ENCODE measurements at places on chromosomes 1 and 21. TPM values are rescaled to one million over a fixed set of nuclear protein-coding genes. Genes with fewer than 3 reads are reported as not detected.

- no peak for DNase-seq
- H3K4me1 ChIP-seq, result peaks cover 23% of the 10 kb centered on the region
- H3K4me3 ChIP-seq, result no peak overlapping the region
Observed at GRCh38 chr1:224201383-224201782, 18.3 kb downstream of the DEGS1 start.

The GIPC2 gene
- total RNA-seq, result 46.9 TPM

GRCh38 chr1:194466706-194467105, 1280.3 kb upstream of the B3GALT2 start:
- H3K4me1 ChIP-seq, result no peaks in the 10 kb centered on the region
- no peaks in the 10 kb centered on the region for H3K36me3 ChIP-seq
- DNase-seq, result no peak
- no peak overlapping the region for H3K27ac ChIP-seq

DNA sequence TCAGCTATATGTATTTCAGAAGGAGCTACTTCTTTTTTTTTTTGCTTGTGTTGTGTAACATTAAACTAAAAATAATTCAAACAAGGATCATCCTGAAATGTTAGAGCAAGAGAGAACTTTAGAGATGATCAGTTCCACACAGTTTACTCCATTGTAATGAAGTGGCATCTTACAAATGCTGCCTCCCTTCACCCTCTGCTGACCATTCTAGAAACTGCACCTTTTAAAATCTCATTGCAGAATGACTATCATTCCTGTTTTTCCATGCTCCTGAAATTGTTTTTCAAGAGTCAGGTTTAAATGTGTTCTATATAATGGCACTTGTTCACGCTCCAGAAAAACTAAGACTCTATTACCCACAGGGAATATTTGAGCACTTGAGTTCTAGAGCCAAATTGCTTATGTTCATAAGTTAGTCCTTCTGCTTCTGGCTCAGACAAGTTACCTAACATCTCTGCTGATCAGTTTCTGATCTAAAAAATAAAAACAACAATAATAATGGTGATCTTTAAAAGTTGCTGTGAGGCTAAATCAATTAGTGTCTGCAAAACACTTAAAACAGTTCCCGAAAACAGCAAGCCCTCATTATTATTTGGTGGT, 21.5 kb upstream of the SLC44A5 start:
- no peak for DNase-seq
- H3K27me3 ChIP-seq, result no peaks in the 10 kb centered on the region
- no peak overlapping the region for H3K4me3 ChIP-seq
- no peaks in the 10 kb centered on the region for H3K36me3 ChIP-seq

DNA sequence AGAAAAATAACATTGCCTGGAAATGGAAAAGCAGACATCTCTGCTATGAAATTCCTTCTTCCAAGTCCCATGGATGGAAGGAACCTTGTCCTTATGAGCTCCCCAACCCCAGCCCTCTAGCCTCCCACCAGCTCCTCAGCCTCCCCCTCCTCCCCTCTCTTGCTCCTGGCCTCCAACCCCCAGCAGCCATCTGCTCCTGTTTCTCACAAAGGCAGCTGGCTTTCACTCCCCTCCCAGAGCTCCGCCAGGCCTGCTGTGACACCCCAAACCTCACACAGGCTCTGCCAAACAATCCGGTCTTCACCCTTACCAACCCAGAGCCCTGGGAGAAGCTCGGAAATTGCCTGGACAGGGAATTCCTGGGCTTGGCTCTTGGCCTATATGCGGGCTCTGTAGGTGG, 69.2 kb downstream of the KLHDC7A start:
- no peaks in the 10 kb centered on the region for H3K27me3 ChIP-seq
- H3K27ac ChIP-seq, result no peak overlapping the region
- no peaks in the 10 kb centered on the region for H3K4me1 ChIP-seq
- no peak for DNase-seq
- H3K4me3 ChIP-seq, result no peak overlapping the region

- H3K27ac ChIP-seq, result no peak overlapping the region
- H3K4me3 ChIP-seq, result no peak overlapping the region
- no peaks in the 10 kb centered on the region for H3K4me1 ChIP-seq
- DNase-seq, result no peak
- peaks cover 2% of the 10 kb centered on the region for H3K27me3 ChIP-seq
Observed at GRCh38 chr21:23977971-23978370, 1629.3 kb downstream of the MRPL39 start.

- H3K27ac ChIP-seq, result no peak overlapping the region
- H3K27me3 ChIP-seq, result peaks cover 26% of the 10 kb centered on the region
- peak; percentile 42 for DNase-seq
- peaks cover 12% of the 10 kb centered on the region for H3K4me1 ChIP-seq
- no peaks in the 10 kb centered on the region for H3K36me3 ChIP-seq
Observed at GRCh38 chr1:42379794-42380585, 602 bp upstream of the RIMKLA start.

The LENEP gene
- total RNA-seq, result not detected

GRCh38 chr1:1054099-1054700, 19.9 kb downstream of the RNF223 start:
- no peak overlapping the region for H3K27ac ChIP-seq
- no peak overlapping the region for H3K4me3 ChIP-seq
- peaks cover 4% of the 10 kb centered on the region for H3K4me1 ChIP-seq
- DNase-seq, result no peak
- H3K36me3 ChIP-seq, result no peaks in the 10 kb centered on the region

The DNASE2B gene
- total RNA-seq, result 0.25 TPM

Measured in adrenal gland (tissue), 19 donors.